ENCODE measurements at places on chromosomes 7 and 10.

GRCh38 chr10:17503795-17504194 lies 49.4 kb upstream of the ST8SIA6 start:
- no peak for DNase-seq

GRCh38 chr10:27748601-27749000 lies 3.0 kb upstream of the MKX start:
- no peak for DNase-seq

DNA sequence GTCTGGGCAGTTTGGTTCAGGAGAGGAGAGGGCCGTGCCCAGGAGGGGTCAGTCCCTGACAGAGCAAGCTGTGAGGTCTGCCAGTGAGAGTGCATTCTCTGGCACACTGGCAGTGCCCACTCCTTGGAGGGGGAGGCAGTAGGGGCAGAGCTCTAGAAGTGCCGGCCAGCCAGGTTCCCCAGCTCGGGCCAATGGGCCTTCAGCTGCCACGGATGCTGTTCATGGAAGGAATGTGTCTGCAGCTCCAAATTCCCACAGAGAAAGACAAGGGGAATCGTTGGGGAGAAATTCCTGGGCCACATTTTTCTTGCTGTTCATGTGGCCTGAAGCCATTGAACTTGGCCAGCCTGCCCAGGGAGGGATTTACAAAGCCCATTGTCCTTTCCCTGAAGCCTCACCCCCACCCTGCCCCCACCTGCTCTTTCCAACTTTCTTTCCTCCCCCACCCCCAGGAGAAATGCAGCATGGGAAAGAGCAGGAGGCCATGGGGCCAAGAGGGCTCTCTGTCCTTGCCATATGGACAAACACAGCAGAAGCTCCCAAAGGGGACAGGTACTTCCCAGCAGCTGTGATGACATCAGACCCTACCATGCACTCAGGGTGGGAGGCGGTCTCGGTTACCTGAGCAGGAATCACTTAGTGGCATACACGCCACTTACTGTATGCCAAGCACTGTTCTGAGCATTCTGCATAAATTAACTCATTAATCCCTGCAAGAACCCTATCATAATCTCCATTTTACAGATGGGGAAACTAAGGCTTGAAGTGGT lies 70.7 kb downstream of the ARHGAP22 start:
- DNase-seq: no peak

GRCh38 chr10:58982470-58983239 lies 193.8 kb upstream of the PHYHIPL start:
- no peak for DNase-seq

DNA sequence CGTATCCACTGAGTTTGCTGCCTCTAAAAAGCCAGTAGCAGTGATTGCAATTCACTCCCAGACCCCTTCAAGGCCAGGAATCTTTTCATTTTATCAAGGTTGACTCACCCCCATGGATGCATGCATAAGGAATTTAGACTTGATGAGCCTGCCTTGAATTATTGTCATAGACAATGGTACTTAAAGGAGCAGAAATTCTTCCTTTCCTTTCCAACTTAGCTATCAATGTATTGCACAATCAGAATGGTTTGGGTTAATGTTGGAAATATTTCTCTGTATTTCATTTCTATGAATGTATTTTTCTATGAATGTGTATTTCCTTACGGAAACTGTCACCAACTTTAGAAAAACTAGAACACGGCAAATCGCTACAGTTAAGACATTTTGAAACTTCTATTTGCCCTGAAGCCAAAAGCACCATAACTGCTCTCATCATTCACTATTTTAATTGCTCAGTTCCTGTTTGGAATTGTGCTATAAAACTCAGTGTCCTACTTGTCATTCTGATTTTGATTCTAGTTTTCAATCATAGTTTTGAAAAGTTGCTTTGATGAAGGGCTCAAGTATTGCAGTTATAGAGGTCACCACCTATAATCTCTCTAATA lies 355.7 kb upstream of the AKR1E2 start:
- no peak for DNase-seq

GRCh38 chr10:116460219-116460618 lies 32.6 kb downstream of the PNLIPRP3 start:
- no peak for DNase-seq

DNA sequence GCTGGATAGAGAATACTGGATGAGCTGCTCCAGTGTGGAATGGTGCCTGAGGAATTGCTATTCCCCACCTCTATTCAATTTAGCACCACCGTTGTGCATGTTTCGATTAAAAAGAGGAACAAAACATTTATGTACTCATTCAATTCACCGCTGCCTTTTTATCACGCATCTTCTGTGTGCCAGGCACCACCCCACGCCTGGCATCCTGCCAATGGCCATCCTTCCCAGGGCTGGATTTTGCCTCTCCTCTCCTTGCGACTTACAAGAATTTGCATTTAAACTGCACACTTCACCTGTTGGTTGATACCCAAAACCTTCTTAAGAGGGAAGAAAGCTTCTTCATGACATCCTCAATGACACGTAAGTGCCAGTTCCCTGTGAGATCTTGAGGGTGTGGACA lies 110.2 kb upstream of the DPP6 start:
- no peak for DNase-seq

DNA sequence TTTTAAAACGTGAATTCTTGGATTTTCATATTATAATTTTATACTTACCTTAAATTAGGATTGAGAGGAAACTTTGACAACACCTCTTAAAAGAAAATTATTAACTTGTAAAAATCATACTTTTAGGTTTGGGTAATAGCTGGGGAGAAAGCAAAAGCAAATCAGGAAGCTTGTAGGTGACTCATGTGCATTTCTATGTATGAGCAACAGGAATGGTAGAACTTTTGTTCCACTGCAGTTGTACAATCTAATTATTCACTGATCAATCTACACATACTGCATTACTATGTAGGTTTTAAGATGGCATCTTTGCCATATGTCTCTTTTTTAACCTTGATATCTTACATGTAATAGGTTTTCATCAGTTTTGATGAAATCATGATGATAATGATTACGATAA lies 223.2 kb downstream of the PRKG1 start:
- DNase-seq: no peak

GRCh38 chr10:43196131-43196980 lies 58.1 kb downstream of the CSGALNACT2 start:
- DNase-seq: no peak

DNA sequence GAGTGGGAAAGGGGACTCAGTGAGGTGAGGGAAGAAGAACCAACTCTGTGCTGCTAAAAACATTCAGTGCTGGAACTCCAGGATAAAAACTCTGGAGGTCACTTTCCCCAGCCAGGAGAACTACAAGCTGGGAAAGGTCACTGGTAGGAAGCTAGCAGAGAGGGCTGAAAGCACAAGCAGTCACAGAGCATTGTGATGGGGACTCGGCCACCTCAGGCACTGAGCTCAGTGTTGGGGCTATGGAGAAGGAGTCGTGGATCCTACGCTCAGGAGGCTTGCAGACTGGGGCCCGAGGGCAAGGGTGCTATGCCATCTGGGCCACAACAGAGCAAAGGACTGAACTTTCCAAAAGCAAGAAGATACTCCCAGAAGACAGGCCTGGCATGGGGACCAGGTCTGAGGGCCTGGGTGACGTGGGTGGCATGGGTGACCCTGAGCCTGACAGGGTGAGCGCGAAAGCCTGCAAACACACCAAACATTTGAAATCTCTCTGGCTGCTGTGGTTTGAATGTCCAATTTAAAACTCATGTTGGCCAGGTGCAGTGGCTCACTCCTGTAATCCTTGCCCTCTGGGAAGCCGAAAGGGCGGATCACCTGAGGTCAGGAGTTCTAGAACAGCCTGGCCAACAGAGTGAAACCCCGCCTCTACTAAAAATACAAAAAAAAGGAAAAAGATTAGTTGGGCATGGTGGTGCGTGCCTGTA lies 9.8 kb upstream of the ARHGAP19 start:
- no peak for DNase-seq

DNA sequence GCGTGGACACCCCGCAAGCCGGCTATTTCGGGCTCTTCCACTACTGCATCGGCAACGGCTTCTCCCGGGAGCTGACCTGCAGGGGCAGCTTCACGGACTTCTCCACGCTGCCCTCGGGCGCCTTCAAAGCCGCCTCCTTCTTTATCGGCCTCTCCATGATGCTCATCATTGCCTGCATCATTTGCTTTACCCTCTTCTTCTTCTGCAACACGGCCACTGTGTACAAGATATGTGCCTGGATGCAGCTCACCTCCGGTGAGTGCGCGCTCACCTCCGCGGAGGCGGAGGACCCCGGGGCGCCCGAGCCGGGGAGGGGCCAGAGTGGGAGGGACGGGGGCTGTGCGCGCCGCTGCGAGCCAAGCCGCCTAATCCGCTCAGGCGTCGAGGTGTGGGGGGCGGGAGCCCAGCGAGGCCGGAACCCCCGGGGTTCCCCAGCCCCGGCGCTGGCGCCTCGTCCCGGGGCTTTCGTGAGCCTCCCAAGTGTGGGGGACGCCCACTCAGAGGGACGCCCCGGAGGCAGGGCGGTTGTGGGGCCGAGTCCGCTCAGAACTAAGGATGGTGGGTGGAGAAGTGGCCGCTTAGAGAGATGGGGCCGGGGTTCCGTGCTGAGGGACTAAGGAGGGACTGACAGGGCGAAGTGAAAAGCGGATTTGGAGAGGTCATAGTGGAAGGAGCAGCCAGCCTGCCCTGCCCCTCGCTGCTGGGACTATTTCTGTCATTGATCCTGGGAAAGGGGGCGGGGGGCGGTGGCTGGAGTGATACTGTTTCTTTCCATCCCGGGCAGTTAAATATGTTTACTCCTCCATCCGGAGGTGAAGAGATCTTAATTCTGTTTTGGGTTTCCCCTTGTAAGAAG lies 795 bp downstream of the LHFPL3 start:
- no peak for DNase-seq

- DNase-seq: no peak
These were observed 34.7 kb downstream of the MET start for GRCh38 chr7:116706668-116707126.

- DNase-seq: no peak
These were observed 85.4 kb downstream of the ARID5B start for GRCh38 chr10:61986788-61987492.

DNA sequence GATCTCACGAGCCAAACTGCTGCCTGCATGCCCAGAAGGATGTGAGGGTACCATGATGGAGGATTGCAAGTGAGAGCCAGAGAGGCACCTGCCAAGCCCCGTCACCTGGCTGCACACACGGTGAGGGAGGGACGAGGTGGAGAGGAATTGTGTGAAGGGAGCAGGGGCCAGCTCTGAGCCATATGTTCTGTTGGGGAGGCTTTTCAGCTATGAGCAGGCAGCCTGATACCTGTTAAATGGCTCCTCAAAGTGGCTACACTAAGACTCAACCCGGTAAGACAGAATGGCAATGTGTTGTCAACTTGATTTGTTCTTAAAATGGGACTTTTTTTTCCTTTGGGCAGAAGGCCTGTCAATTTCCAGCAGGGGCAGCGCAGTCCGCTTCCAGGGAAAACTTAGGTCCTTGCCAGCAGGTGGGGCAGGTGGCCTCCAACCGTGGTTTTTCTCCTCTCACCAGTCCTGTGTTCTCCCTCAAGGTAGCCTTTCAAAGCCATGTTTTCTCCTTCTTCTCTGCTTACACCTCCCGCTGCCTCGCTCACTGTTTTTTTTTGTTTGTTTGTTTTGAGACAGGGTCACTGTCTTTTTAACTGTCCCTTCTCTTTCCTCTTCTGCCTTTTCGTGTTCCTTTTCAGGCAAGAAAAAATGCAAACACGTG lies 57.7 kb upstream of the ZNRF2 start:
- DNase-seq: no peak

DNA sequence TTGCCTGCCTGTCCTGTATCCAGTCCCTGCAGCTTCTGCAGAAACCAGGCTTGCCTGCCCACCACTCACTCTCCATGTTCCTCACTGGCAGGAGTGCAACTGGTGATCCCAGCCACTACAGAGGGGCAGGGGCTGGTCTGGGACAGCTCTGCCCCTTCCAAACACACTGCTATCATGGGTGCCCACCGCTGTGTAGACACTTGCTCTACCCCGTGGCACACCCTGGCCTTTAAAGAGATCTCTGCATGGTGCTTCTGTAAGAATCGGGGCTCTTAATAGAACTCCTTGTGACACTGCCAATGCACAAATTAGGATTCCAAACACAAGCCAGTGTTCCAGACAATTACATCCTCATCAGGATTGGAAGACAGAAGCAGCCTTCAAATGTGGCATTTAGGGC lies 41.7 kb downstream of the C10orf90 start:
- no peak for DNase-seq

DNA sequence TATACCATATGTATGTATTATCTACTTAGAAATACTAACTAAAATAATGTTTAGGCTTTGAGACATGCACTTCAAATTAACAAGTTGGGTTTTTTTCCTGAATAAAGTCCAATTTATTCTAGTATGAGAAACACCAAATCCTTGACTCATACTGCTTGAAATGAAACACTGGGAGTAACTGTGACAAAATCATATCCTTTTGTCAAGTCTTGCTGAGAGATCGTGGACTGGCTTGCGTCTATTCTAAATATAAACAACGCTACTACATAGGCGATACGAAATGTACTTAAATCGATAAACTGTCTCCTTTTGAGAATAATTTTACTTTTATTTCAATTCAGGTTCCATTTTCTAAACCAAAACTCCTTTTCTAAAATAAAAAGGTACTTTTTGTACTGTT lies 16.3 kb downstream of the SMURF1 start:
- no peak for DNase-seq

DNA sequence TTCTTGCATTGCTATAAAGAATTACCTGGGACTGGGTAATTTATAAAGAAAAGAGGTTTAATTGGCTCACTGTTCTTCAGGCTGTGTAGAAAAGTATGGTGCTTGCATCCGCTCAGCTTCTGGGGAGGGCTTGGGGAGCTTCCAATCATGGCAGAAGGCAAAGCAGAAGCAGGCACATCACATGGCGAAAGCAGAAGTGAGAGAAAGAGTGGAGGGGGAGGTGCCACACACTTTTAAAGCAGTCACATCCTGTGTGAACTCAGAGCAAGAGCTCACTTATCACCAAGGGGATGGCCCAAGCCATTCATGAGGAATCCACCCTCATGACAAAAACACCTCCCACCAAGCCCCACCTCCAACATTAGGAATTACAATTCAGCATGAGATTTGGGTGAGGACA lies 303.5 kb downstream of the OTUD1 start:
- DNase-seq: no peak

- DNase-seq: no peak
These were observed 127.8 kb upstream of the ADCY1 start for GRCh38 chr7:45446195-45446944.

GRCh38 chr10:58322072-58322834 lies 12.6 kb upstream of the UBE2D1 start:
- DNase-seq: no peak

GRCh38 chr10:97095701-97096260 lies 90.0 kb downstream of the SLIT1 start:
- no peak for DNase-seq

- DNase-seq: no peak
These were observed 305.3 kb upstream of the NFE2L3 start for GRCh38 chr7:25846722-25847121.

DNA sequence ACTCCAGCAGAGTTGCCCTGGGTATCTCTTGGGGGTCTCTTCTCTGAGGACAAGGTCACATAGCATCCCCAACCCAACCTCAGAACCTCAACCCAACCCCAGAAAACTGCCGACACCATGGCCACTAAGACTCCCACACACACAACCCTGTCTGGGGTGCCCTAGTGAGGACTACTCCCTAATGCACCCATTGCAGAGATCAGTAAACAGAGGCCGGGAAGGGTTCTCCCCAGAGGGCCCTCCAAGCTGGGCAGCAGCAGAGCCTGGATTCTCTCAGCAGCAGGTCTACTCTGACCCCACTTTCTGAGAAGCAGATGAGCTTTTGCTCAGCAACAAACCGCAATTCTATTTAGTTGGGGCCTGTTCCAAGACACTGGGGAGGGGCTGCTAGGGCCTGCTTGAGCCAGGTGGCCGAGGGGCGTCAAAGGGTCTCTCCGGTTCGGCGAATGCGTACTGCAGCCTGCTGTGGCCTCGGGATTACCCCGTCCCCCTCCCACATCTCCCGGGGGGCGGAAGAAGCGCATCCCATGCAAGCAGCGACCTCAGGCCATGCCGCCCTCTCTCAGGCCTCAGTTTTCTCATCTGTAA lies 828 bp downstream of the OGDHL start:
- no peak for DNase-seq

All from activated CD8-positive, alpha-beta memory T cell treated with anti-CD3 and anti-CD28 coated beads for 4 hours (primary cell).